ENCODE measurements at places on chromosomes 12 and 14.

DNA sequence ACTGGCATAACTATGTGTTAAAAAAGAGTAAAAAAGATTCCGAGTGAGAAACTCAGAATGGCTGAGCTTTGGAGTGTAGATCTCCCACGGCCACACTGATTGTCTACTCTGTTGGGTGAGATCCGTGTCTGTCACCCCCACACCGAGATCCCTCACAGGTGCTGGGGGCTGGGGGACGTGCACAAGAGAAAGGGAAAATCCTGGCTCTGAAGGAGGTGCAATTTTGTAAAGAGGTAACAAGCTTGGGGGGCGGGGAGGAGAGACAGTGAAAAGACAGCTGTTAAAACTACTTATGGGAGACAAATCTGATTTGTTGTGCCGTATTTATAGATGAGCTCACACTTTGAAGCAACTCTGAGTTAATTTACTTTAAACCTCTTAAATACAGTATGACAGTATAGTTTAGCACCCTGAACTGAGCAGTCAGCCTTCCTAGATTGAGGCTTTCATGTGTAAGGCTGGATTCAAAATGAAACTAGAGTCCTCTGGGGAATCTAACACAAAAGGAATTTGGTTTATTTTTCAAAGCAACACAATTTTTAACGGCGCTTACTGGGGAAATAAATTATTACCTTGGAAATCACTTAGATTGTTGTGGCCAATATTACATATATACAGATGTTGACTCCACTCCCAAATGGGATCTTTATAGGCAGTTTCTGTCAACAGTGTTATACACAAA, 167.4 kb upstream of the RGS6 start:
- no peak for DNase-seq

- peak; percentile 49 for DNase-seq
These were observed 12.2 kb downstream of the UBR7 start for GRCh38 chr14:93219103-93219726.

DNA sequence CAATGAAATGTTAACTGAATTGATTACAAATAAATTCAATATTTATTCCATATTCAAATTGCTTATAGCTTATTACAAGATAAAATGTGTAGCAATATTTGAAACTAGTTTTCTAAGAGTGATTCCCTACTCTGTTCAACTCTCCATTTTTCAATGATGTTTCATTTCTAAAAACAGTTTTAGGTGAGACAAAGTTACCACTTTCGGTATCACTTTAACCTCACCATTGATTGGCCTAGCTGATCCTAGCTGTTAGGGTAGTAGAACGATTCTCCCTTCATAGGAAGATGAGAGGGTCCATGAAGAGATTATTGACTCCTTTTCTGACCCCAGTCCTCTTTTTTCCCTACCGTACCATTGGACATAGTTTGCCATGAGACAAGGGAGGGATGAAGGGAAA, 373.3 kb downstream of the PRKD1 start:
- DNase-seq: no peak

DNA sequence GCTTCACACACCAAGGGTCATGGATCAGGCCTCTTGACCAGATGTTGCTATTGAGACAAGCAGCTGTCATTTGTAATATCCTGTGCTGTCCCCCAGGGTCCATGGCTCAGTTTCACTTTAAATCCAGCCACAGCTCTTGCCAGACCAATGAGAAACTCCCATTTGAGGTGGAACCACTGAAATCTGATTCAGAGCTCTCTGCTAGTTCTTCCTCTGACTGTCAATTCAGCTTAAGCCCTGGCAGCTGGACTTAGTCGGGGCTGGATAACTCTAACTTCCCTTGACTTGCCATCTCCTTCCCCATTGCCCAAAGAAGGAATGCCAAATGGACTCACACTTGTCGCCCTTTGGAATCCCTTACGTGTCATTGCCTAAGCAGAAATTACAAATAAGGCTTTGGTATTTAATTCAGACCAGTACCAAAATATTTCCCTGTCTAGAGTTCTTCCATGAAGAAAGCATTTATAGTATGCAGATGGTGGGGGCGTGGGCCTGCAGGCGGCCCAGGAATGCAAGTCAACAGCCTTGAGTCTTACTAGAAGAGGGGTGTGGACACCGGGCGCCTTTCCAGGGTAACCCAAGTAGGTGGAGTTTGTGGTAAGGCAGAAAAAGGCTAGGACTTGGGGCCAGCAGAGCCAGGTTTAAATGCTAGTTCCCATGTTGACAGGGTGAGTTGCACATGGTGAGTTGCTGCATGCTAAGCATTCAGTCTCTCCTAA, 96.9 kb upstream of the TMPO start:
- no peak for DNase-seq

DNA sequence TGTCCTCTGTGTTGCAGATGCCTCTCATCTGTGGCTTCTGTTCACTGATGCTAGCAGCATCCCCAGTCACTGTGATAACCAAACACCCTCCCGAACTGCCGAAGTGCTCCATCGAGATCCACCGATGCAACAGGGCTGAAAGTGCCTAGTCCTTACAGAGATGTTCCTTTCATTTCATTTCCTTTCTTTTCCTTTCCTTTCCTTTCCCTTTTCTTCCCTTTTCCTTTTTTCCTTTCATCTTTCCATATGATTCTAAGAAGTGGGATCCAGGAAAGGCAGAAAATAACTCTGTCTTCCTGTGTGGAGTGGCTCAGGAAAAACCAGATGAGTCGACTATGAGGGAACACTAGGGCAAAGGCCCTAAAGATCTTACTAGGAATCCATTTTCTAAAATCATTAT, 26.7 kb downstream of the FGF6 start:
- DNase-seq: no peak

GRCh38 chr12:52137746-52138145, 54.1 kb downstream of the KRT80 start:
- DNase-seq: no peak

GRCh38 chr12:103801709-103802585, 39.1 kb downstream of the NT5DC3 start:
- DNase-seq: no peak

DNA sequence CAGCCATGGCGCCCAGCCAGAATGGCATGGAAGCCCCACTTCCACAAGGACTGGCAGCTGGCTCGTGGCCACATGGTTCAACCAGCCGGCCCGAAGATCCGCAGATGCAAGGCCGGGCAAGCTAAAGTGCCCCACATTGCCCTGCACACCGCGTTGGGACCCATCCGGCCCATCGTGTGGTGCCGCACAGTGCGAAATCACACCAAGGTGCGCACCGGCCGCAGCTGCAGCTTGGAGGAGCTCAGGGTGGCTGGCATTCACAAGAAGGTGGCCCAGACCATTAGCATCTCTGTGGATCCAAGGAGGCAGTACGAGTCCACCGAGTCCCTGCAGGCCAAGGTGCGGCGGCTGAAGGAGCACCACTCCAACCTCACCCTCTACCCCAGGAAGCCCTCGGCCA, 15.9 kb downstream of the CDC42BPB start:
- no peak for DNase-seq

GRCh38 chr12:121232977-121233627, 23.2 kb downstream of the P2RX4 start:
- no peak for DNase-seq

DNA sequence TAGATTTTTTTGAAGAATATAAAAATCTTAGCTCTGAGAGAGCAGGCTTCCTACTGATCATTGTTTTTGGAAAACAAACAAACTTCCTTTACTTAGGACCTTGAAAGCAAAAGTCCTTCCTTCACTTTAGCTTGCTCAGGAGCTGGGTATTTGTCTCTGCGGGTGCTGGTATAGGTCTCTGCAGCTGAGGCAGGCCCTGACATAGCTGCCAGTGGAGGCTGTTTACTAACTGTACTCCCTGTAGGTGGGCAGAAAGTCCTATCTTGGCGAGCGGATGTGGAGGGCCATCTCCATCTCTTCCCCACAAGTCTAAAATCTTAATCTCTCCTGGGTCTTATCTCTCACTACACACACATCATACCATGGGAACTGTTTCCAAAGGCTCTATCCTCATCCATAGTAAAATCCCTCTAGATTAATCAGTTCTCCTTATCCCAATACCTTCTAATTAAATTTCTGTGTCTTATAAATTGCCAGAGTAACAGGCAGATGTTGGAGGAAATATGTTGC, 4.1 kb upstream of the MIA2 start:
- DNase-seq: no peak

DNA sequence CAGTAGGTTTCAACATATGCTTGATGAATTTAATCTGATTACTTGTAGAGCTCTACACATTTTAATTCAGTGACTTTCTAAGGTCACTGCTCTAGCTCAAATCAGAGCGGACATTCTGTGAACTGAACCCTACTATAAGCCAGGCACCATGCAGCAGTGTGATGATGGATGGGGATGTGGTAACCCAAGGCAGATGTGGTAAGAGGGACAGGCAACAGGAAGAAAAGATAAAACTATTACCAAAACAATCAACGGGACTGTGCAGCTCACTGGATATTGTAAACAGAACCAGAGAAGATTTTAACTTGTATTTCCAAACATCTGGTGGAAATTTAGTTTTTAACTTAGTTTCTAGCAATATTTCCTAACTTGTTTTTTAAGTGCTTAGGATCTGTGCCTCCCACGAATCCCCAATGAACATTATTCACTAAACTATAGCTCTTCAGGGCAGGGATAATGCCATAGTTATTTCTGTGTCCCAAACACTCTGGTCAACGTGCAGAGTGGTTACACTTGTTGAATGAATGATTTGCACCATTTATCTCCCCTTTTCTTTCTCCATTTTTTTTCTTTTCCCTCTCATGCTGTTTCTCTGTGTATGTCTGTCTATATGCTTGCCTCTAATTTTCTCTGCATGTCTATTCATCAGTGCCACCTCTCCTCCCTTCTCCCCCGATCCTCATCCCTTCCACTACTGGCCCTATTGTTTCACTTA, 3.0 kb downstream of the ERO1A start:
- DNase-seq: no peak

DNA sequence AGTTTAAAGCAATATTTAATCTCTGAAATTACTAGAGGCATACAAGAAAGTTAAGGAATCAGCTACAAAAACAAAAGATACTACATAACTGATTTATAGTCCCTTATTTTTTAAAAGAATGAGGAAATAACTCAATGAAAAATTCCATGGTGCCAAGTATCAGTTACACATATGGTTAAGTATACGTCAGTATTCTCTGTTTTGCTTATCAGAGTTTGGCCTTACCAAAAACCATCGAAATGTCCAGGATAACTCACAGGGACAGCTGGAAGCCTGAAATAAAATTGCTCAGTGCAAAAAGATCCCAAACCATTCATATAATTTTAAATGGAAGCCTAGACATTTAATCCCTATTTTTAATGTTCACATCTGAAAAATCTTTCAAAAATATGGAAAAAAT, 3.6 kb downstream of the CFL2 start:
- no peak for DNase-seq

GRCh38 chr12:50050410-50051098, 6.8 kb upstream of the ASIC1 start:
- DNase-seq: peak; percentile 75

GRCh38 chr14:103149351-103150237, 26.3 kb downstream of the TNFAIP2 start:
- no peak for DNase-seq

- no peak for DNase-seq
These were observed 637 bp downstream of the ACVRL1 start for GRCh38 chr12:51907856-51908425.

DNA sequence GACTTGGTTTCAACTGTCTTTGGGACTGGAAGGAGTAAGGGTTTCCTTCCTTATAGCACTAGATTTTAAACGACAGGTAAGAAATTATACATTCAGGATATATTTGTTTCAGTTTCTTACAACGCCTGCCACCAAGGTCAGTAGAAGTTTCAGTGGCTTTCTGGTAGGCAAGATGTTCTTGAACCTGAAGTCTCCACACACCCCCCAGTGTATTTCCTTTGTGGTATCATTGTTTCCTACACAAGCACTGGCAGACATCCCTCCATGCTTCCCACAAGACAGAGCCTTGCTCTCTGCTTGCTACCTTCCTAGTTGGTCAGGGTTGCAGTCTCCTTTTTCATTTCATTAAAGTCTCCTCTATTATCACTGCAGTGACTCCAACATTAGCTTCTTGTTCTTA, 283.1 kb downstream of the FLRT2 start:
- no peak for DNase-seq

- no peak for DNase-seq
These were observed 331.1 kb downstream of the BCL11B start for GRCh38 chr14:98940693-98941437.

GRCh38 chr14:77988970-77989369, 181.2 kb upstream of the NRXN3 start:
- DNase-seq: no peak

GRCh38 chr12:122473543-122474323, 27.0 kb downstream of the ZCCHC8 start:
- no peak for DNase-seq

- DNase-seq: no peak
These were observed 1106.0 kb downstream of the BCL11B start for GRCh38 chr14:98165976-98166375.

GRCh38 chr14:66939409-66939808, 249.8 kb upstream of the GARIN2 start:
- no peak for DNase-seq

DNA sequence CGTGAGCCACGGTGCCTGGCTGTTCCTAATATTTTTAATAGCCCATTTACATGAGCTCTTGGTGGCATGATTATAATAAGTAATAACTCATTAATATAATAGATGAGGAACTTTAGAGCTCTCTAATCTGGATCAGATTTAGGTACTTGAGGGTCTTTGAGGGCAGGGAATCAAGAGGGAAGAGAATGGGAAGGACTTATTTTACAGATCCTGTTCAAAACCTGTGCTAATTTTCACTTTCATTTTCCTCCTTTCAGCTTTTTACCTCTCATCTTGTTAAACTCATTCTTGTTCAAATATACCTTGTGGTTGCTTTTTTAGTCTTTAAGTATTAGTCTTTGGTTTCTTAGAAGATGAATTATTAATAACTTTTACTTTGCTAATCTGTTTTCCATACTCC, 5.6 kb downstream of the NECAP1 start:
- DNase-seq: no peak

GRCh38 chr12:58916161-58916621, 4.1 kb downstream of the LRIG3 start:
- DNase-seq: no peak

DNA sequence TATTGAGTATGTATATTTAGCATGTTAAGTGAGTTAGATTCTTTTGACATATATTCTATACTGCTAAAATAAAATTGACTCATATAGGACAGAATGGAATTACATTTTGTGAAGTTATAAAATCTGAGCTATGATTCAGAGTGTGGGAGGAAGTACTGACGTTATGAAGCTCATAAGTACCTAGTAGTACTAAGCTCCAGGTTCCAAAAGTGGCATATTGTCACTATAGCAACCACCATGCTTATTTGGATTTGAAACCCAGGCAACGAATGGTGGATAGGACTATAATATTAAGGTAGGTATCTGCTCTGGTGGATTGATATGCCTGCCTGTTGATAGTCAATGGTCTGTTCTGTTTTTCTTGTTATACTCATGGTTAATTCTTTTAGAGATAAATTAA, 2.2 kb upstream of the FBXO33 start:
- DNase-seq: no peak

GRCh38 chr12:108516511-108517275, 1.6 kb downstream of the FICD start:
- DNase-seq: no peak

DNA sequence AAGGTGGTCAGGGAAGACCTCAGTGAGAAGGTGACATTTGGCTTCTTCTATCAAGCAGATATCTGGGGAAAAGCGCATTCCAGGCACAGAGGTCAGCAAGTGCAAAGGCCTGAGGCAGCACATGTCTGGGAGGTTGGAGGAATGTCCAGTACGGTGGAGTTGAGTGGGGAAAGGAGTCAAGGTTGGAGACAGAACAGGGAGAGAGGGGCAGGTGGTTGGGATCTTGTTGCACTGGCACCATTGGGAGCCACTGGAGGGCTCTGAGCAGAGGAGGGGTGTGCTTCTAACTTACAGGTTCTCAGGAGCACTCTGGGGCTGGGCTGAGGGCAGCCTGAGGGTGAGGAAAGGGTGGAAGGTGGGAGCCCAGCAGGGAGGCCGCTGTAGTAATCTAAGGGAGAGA, 52.1 kb downstream of the EID3 start:
- DNase-seq: no peak

All from HuH-7.5 (cell line).